ENCODE measurements at places on chromosomes 5 and 9. TPM values are rescaled to one million over a fixed set of nuclear protein-coding genes. Genes with fewer than 3 reads are reported as not detected.

GRCh38 chr9:33117306-33117705, 40.8 kb upstream of the SMU1 start:
- DNase-seq: no peak

The CTSL gene
- total RNA-seq: 362 TPM

DNA sequence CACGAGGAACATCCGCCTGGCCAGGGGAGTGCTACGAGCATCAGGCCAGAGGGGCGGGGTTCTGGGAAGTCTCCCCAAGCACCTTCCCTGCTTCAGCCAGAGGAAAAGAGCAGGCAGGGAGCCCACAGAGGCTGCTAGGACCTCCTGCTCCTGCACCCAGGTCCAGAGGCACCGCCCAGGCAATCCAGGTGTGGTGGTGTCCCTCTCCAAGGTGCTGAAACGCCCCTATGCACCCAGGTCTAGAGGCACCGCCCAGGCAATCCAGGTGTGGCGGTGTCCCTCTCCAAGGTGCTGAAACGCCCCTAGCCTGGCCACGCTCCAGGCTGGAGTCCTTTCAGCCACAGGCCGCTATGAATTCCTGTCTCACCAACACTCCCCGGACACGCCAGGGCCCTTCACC, 10.7 kb upstream of the UBAC1 start:
- peak; percentile 49 for DNase-seq

The SPATA31C1 gene
- total RNA-seq: not detected

- no peak for DNase-seq
Measured at GRCh38 chr9:87333802-87334201, 163.9 kb upstream of the DAPK1 start.

- DNase-seq: no peak
Measured at GRCh38 chr9:89863837-89864236, 259.0 kb downstream of the GADD45G start.

DNA sequence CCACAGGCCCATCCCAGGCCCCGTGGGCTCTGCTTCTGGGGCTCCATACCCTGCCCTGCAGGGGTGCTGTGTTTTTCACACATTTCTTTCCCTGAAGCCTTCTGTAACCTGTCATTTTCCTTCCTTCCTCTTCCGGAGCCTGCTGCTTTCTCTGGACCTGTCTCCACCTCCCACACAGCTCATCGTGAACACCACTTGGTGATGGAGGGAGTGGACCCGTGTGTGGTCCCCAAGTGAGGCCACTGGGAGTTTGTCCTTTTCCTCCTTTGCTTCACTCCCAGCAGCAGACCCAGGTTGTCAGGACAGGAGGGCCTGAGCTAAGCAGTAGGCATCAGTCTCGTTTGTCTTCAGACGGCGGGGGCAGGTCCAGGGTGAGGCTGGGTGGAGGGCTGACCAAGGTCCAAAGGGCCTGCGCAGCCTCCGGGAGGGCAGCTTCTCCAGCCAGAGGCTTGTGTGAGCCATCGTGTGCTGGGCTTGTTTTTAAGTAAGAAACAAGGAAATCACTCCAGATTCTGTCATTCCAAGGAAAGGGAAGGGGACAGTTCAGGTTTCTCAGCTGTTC, 5.8 kb upstream of the POMT1 start:
- no peak for DNase-seq

DNA sequence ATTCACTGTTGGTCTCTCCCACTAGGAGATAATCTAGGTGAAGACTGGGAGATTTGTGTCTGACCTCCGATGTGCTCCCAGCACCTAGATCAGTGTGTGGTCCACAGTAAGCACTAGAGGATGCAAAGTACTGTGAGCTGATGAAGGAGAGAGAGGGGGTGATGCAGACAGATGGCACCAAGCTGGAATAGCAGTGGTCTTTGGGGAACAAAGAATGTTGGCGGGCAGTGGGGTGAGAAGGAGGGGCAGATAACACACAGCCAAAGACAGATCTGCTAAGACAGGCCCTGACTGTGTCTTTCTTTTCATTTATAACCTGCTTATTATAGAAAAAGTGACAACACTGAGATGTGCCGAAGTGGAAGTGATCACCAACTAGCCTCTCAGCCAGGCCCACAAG, 37.5 kb downstream of the ERGIC1 start:
- no peak for DNase-seq

The LSM11 gene
- total RNA-seq: 5.0 TPM

DNA sequence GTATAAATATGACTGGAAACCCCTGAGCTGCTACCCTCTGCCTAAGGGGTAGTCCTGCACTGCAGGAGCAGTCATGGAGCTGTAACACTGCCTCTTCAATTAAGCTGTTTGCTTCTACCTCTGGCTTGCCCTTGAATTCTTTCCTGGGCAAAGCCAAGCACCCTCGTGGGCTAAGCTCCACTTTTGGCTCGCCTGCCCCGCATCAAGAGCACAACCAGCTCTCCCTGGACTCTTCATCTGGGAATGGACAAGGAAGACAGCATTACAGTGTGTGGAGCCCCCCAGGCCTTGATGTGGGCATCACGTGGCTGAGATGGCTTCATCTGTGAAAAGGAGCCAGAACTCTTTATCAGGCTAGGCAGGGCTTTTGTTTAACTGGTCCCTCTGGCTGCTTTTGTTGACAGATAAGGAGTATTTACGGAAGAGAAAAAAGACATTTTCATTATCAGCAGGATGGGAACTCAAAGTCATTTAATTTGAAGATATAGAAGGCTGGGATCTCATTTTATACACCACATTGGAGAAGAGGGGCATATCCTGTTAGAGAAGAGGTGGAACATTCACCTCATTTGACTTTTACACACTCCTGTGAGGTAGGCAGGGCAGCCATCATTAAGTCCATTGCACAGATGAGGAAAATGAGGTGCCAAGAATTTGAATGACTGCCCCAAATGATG, 137.8 kb downstream of the SEMA6A start:
- no peak for DNase-seq

The BNIP1 gene
- 15.9 TPM for total RNA-seq

GRCh38 chr9:1721196-1721595, 294.0 kb upstream of the SMARCA2 start:
- DNase-seq: no peak

GRCh38 chr5:175855041-175855720, 16.2 kb upstream of the CPLX2 start:
- DNase-seq: no peak

DNA sequence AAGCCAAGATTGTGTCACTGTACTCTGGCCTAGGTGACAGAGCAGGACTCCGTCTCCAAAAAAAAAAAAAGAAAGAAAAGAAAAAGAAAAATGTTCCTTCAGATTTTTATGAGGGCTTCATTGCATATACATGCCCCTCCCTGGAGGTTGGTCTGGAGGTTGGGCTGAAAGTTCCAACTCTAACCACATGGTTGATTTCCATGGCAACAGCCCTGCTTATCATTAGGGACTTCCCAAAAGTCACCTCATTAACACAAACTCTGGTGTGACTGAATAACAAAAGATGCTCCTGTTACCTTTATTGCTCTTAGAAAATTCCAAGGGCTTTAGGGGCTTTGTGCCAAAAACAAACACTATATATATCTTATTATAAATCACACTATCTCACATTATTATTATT, 113.8 kb downstream of the TMC1 start:
- DNase-seq: no peak

- DNase-seq: no peak
Measured at GRCh38 chr5:94316916-94317838, 301.2 kb downstream of the KIAA0825 start.

DNA sequence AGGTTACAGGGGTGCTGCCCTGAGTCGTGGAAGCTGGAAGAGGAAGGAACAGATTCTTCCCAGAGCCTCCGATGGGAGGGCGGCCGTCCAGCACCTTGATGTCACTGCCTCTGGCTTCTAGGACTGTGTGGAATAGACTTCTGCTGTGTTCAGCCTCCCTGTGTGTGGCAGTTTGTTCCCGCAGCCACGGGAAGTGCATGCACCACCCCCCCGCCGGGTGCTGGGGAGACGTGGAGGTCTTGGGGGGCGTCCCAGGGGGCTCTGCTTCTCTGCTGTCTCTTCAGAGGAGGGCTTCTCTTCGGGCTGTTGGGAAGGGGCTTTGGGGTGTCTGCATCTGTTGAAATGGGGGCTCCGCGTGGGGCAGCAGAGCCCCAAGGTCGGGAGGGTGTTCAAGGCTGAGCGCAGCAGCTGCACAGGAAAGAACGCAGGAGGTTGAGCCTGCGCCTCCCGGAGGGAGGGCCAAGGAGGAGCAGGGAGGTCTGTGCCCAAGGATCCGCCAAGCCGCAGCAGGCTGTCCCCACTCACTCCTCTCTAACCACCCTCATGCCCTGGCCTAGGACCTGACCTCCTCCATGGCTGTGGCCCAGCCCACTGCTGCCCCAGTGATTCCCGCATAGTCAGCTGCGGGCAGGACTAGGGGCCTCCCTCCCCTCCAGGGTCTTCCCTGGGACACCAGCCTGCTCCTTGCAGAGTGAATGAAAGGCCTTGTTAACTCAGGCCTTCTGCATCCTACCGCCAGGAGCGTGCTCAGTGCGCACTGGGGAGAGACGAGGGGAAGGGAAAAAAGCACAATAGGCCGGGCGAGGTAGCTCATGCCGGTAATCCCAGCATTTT, 45.0 kb downstream of the ROPN1L start:
- no peak for DNase-seq

- no peak for DNase-seq
Measured at GRCh38 chr5:36637516-36637915, 31.1 kb downstream of the SLC1A3 start.

The PCDHB7 gene
- total RNA-seq: 0.44 TPM

GRCh38 chr9:4630836-4631235, 31.3 kb upstream of the PLPP6 start:
- DNase-seq: no peak

The PCDHB10 gene
- 0.44 TPM for total RNA-seq

- DNase-seq: peak; percentile 78
Measured at GRCh38 chr5:179731791-179732411, 721 bp upstream of the MAML1 start.

The GFPT2 gene
- 0.79 TPM for total RNA-seq

The MYMK gene
- total RNA-seq: not detected

DNA sequence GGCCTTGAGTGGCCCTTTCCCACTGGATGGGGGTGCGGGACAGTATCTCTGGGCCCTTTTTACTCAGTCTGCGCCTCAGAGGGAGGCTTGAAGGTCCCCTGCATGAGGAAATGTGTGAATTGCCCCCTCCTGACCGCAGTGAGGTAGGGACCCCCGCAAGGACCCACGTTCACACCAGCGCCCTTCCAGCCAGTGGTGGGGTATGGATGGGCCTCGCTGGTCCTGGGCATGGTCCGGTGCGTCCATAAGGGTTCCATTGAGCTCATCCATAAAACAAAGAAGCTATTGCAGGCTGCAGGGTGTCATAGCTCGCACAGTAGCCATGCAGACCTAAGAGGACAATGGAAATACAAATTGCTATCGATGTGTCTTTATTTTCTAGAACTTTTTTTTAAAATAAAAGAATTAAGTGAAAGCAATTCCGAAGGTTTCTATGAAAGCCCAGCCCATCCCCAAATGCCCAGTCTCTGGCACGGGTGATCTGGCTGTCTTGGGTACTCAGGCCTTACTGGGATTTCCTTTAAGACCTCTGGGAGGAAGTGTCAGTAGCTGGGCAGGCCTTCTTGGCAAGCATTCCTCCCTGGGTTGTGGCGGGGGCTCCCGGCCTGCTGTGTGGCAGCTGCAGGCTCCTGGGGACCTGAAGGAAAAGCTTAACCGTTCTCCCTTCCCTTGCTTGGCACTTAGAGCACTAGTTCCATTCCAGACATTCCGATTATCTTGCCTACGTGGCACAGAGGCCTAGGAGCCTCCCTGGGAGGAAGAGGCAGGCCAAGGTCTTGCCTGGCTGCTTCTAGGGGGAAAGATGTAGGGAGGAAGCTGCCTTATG, 1.5 kb upstream of the SEMA5A start:
- no peak for DNase-seq

DNA sequence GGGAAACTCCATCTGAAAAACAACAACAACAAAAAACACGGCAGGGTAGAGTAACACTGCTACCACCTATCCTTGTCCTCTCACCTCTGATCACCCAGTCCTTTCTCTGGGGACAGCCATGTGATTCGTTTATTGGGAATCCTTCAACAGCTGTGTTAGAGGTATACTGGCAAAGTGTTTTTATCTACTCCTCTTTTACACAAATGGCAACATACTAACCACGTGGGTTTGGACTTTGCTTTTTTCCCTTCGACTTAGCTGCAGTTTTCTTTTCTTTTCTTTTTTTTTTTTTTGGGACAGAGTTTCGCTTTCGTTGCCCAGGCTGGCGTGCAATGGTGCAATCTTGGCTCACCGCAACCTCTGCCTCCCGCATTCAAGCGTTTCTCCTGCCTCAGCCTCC, 11.2 kb upstream of the SET start:
- DNase-seq: no peak

GRCh38 chr5:95718203-95718602, 12.9 kb upstream of the RHOBTB3 start:
- DNase-seq: no peak

The PCDHGA1 gene
- total RNA-seq: 0.44 TPM

DNA sequence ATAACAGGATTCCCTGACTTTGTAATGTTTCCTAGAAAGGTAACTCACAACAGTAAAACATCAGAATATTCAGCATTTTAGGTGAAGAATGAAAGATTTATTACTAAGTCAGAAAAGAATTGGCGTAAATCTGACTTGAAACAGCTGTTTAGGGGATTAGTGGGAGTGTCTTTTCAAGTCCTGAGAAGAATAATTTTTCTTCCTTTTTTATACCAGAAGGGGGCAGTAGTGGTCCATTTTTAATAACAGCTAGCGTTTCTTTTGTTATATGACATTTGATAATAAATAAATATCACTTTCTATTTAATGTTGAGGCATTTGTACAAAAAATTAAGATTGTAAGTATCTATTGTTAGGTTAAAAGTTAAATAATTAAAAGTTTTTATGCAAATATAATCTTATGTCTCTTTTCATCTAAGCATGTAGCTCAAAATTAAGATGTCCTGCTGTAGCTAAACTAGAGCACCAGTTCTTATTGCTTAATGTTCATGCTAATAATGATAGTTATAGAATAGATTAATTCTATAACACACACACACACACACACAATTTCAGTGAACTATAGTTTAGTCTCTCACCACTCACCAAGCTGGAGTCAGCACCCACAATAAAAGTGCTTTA, 258.7 kb upstream of the ARRDC3 start:
- DNase-seq: peak; percentile 21

- DNase-seq: peak; percentile 75
Measured at GRCh38 chr9:95626885-95627558, 110.3 kb upstream of the PTCH1 start.

DNA sequence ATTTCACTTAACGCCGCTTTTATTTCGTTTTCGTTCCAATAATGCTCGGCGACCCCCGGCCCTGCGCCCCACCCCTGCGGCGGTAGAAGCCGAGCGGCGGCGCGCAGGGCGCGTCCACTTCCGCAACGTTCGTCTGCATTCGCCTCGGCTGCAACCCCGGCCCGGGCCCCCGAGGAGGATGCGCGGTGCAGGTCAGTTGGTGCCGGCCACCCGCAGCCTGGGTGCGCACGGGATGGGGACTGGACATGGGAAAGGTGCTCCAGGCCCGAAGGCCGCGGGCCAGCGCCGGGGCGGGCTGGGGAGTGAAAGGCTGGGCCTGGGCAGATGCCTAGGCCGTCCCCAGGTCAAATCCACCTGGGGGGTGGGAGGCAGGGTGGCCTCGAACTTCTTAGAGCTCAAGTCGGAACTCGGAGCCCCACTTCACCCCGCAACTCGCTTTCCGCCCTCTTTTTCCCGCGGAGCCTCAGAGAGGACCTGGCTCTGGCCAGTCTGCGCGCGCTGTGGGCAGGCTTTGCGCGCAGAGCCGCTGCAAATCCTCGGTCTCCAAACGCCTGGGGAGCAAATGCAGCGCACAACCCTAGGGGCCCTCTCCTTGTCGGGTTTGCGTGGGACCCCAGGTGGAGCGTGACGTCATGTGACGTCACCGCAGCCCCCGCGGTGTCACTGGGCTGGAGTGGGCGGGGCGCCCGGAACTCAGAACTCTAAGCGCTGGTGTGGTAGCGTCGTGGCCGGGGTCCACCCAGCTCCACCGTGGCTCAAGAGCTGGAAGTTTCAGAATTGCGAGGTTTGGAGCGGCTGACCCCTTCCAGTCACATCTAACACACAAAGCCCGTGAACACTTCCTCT, 3.3 kb downstream of the TLX3 start:
- DNase-seq: peak; percentile 22

Measured in lung microvascular endothelial cell (primary cell).